GM20000 (cell line): ENCODE measurements at places on chromosomes 3 and 15.

DNA sequence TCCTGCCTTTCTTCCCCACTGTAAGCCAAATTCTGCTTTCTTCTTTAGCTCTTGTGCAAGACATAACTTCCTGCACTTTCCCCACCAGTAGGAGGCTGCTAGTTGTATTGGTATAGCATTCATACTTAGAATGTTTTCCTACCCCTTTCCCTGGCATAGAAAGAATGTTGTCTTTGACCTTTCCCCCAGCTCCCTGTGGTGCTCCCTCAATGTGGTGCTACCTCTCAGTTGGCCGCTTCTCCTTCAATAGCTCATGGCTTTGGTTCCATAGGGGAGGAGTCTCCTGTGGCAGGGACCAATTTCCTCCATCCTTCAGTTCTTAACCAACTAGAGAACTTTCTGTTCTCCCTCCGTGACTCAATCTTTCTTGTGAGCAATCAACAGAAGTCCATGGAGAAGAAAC lies 67.5 kb upstream of the AKAP13 start:
- DNase-seq = no peak

DNA sequence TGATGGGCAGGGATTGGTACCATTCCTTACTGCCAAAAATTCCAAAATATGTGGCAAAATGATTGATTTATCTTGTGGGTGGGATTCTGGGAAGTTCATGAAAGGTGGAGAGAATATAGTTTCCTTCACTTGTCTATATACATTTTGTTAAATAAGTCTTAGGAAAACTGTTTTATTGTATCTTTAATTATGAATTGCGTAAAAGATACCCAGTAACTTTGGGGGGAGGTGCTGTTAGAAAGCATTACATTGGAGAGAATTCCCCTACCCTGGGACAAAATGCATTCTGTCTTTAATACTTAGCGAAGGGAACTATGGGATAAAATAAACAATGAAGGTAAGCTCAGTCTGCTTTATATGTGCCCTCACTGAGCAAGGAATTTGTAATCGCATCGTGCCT lies 4.6 kb downstream of the SETD5 start:
- no peak for DNase-seq

- DNase-seq = peak; percentile 69
Measured at GRCh38 chr15:100919481-100920405, 586 bp downstream of the LRRK1 start.

GRCh38 chr3:52742418-52743041 lies 28.2 kb downstream of the NEK4 start:
- peak; percentile 58 for DNase-seq

DNA sequence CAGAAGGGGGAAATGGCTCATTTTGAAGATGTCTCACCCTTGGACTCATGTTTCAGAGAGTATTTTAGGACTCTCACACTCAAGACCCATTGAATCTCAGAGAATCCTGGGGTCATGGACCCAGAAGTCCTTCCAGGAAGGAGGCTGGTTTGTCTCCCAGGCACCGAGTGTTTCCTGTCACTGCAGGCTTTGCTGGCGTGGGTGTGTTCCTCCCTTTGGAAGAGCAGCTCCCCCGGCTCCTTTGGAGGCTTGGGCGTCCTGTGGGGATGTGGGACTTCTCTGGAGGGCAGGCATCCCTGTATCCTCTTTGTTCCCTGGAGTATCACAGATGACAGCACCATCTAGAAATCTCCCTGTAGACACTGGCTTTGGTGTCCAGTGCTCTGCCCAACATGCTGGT lies 40.0 kb downstream of the DNAH1 start:
- DNase-seq = no peak

- DNase-seq = no peak
Measured at GRCh38 chr3:151459358-151459757, 1.5 kb downstream of the IGSF10 start.

- no peak for DNase-seq
Measured at GRCh38 chr3:96183871-96184270, 630.5 kb upstream of the EPHA6 start.

- no peak for DNase-seq
Measured at GRCh38 chr3:64814351-64814750, 126.6 kb upstream of the ADAMTS9 start.

- no peak for DNase-seq
Measured at GRCh38 chr3:89571707-89572106, 464.3 kb downstream of the EPHA3 start.

GRCh38 chr15:98953000-98953787 lies 54.4 kb downstream of the PGPEP1L start:
- no peak for DNase-seq

DNA sequence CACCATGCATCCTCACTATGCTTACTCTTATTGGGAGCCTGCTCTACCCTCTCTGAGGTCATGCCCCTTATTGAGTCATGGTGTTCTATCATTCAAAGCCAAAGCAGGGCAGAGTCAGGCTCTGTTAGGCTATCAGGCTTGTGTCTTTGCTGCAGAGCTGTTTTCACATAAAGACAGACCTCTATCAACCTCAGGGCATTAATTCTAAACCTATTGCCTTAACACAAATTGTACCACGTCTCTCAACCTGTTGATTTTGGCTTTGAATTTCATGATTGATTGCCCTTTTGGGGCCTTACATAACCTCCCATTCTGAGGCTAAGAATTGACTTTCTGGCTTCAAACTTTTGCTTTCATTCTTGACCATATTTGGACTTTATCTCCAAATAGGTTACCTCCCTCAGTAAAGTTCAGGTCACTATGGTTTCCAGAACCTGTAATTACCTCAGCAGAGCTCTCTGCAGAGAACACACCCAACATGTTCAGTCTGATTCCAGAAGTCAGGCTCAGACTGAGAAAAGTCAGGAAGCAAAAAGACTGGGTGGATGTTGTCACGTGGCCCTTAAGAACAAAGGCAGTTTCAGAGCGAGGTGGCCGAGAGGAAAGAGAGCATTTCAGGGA lies 221.4 kb upstream of the NANOGP8 start:
- DNase-seq = no peak

DNA sequence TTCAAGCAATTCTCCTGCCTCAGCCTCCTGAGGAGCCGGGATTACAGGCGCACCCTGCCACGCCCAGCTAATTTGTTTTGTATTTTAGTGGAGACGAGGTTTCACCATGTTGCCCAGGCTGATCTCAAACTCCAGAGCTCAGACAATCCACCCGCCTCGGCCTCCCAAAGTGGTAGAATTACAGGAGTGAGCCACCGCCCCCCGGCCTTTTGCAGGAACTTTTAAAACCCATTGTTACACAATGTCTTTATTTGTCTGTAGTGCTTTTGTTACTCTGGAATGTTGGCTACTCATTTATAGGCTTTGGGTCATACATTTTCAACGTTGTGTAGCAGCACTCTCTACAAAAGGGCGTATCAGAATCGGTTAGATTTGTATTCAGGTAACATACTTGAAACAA lies 499.1 kb downstream of the ROBO2 start:
- DNase-seq = no peak

DNA sequence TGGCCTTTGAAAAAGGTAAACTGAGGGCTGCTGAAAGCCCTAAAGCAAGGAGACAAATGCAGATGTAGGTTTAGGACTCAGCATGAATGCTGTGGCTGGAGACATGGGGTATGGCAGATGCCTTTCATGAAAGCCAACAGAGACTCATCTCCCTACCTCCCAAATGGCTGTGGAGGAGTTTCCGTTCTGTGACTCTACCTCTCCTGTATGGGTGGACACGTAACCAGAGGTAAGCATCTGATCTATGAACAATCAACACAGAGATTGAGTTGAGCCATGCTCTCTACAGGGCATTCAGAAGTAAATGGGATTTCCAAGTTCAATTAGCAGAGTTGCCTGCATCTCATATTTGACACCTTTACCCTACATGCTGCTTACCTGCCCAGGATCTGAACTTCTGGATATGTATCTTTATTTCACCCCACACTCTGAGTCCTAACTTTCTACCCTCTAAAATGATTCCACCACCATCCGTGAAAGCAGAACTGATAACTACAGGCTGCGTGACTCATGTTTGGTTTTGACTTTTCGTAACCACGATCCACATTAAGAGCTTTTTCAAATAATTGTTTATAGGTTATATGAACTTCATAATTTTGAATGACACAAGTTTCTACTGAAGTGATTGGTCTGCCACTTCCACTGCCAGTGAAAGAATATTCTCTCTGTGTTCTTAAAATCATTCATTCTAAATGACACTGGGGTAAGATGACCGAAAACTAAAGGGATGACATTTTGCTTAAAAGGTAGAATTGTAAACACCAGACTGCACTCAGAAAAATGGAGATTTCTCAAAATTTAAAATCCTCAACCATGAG lies 1058.7 kb downstream of the FHIT start:
- DNase-seq = peak; percentile 5

DNA sequence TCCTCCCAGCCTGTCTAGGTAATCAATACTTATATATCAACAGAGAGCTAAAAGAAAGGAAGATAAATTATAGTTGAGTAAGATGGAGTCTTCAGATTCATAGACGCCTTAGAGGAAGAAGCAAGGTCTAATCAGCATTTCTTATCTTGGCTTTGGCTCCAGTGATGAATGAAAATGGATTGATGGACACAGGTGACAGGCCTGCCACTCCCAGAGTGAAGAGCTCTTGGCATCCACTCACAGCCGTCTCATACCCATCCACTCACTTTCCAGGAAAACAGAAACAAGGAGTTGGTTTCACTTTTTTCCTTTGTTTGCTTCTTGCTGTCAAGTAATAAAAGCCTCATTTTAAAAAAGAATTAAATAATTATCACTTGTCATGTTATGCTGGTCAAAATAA lies 168.2 kb downstream of the MFSD1 start:
- DNase-seq = no peak

DNA sequence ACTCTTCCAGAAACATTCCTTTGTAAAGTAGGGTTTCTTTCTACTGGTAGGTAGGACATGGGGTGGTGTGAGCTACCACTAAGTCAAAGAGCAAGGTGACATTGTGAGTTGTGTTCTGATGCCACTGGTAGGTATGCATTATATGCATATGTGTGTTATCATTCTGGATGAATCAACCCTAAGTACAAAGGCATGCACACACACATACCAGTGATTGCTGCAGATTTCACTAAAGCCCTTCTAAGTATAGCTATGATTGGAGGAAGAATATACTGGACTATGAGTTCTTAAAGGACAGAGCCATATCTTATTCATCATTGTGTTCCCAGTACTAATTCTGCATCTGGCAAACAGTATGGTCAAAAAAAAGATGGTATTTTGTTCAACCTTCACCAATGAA lies 646.0 kb downstream of the AGBL1 start:
- no peak for DNase-seq

- DNase-seq = peak; percentile 26
Measured at GRCh38 chr3:632571-633170, 436.1 kb downstream of the CHL1 start.

GRCh38 chr3:24067483-24067882 lies 122.4 kb downstream of the NR1D2 start:
- DNase-seq = no peak

GRCh38 chr15:27412415-27412814 lies 441.4 kb downstream of the GABRG3 start:
- DNase-seq = no peak

DNA sequence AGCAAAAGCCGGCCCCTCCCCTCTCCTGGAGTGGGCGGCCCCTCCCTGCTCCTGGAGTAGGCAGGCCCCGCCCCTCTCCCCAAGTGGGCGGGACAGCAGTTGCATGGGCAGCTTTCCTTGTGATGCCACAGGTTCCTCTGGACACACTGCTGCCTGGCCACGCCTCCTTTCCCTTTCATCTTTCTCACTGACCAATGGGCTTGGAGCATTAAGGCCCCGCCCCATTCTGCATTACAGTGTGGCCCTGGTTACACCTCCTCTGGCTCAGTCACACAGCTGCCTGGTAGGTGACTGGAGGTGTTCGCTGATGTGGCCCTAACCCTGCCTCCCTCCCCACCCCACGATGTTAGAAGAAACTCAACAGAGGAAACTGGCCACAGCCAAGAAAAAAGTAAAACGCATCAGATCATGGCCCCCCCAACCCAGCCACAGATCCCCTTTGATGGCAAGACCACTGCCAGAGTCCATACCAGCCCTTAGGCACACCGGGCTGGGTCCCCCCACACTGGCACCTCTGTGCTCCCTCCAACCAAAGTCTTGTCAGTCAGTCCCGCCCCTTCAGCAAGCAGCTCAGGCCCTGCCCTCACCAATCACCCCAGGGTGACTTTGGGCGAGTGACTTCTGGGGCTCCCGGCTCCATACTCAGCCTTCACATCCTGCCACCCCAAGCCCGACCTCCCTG lies 84.3 kb downstream of the ADAMTS7 start:
- DNase-seq = no peak

GRCh38 chr3:50233176-50233575 lies 2.8 kb upstream of the GNAI2 start:
- DNase-seq = no peak

GRCh38 chr3:143352850-143353550 lies 233.4 kb downstream of the CHST2 start:
- DNase-seq = no peak

- peak; percentile 69 for DNase-seq
Measured at GRCh38 chr3:69082805-69083204, 1.9 kb upstream of the ARL6IP5 start.

DNA sequence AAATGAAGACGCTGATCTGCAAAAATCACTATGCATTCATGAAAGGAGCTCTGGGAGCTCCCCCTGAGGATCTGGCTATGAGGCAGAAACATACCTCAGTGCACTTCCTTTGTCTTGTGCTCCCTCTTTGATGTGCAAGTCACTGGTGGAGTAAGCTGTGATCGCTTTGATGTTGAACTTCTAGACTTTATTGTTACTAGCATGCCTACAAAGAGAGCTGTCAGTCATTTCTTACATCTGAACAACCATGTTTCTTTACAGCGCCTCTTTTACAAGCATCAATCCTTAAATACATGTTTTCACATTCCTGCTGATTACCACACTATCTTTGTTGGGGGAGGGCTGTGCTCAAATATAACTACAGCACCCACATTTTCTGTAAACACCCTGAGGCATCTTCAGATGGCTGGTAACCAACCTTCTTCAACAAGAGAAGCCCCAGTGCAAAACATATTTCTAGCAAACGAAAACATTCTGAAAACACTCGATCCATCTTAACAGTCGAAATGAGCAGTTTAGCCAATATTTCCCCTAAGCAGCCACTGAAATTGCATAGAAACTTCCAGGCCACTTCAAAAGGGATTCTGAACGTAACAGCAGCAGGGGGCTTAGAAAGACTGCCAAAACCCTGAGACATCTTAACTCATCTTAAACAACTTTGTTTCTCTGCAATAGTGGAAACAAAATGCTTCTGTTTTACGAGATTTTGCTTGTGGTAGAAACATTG lies 101.9 kb upstream of the ICE2 start:
- no peak for DNase-seq

- peak; percentile 90 for DNase-seq
Measured at GRCh38 chr3:49276475-49277382, at the start of gene C3orf62. C3orf62 (minus strand) TSS chr3:49277232; CDS start chr3:49276872, 360 bp downstream.

DNA sequence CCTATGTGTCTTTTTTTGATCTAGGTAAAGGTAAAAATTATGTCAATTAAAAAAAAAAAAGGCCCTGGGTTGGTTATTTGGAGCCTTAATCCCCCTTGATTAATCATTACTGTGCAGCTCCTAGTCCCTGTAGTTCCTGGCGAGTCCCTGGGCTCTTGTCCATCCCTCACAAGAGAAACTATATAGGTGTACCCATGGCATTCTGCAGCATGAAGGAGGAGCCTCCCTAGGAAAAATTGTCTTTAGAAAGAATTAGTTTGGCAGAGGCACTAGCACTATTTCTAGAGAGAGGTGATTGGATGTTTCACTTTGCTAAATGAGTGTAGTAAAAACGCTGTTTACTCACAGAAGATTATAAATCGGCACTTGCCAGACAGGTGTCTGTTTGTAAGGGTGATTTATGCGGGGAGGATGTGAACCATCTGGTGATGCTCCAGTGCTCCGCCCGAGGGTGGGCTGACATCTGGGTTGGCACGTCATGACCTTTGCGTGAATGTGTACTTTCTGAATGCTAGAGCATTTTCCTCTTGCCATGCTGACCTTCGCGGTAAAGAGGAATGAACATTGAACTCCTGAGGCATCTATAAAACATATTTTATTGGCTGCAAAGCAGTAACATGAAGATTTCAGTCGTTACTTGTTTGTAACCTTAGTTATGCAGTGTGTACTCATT lies 12.6 kb downstream of the PLCL2 start:
- no peak for DNase-seq
